ENCODE measurements at places on chromosomes 2 and 18. TPM values are rescaled to one million over a fixed set of nuclear protein-coding genes. Genes with fewer than 3 reads are reported as not detected.

Gene UGT1A4
- total RNA-seq, result not detected

Gene NPAS2
- 51.0 TPM for total RNA-seq

DNA sequence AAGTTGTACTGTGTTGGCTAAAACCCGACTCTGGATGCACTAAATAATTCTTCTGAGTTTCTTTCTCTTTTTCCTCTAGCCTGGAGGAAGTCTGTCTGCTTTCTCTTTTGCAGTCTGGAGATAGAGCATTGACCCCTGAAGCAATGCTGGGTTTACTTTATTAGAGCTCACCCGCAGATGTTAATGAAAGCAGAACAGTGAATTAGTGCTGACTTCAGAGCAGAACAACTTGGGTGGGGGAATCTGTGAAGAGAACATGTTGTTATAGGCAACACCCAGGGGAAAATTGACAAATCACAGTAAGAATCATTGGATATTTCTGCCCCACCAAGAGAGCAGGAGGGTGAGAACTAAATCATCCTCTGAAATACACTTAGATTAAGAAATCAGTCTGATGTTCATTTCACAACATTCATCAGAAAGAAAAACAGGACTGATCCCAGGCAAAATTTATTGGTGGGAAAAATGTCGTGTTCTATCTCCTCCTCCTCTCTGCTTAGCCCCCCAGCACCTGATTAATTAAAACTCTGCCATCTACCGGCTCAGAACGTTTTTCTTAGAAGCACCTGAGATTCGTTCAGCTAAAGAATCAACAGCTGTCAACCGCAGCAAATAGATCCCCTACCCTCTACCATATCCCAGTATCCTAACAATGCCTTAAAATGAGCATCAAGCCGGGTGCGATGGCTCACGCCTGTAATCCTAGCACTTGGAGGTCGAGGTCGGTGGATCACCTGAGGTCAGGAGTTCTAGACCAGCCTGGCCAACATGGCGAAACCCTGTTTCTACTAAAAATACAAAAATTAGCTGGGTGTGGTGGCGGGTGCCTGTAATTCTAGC, 165.1 kb downstream of the FMNL2 start:
- DNase-seq, result no peak

DNA sequence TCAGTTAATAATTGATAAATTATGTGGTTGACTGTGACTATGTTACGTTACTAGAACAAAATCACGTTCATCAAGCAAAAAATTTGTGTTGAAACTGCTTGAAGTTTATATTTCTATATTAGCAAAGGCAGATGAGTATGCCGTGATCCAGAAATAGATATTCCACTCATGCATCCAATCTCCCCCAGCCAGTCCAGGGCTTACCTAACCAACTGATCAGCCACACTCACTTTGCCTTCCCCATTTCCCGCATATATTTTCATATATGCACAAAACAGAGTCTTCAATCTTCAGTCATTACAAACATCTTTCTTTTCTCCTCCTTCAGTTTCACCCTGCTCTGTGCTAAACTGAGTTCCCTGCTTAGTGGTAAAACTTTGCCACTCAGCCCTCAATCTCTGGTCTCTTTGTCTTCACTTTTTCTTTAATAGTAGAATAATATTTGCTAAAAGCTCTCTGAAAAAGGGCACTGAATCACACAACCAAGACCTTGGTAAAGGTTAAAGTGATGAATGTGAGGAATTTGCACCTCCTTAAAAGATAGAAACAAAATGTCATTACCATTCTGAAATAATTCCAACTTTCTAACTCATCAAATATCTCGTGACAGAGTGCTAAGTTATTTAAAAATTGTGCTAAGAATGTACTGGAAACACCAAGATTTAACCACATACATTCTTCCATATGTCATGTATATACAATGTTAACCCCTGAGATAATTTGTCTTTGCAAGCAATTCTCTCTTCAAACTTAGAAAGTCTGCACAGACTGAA, 893.2 kb upstream of the CRIM1 start:
- no peak for DNase-seq

- DNase-seq, result peak; percentile 37
Measured at GRCh38 chr2:91477731-91478672, 2786.5 kb downstream of the RPIA start.

- DNase-seq, result no peak
Measured at GRCh38 chr2:78782196-78782595, 243.3 kb upstream of the REG3G start.

GRCh38 chr18:47585136-47585535, 333.7 kb upstream of the SKOR2 start:
- DNase-seq, result no peak
